Activated CD4-positive, alpha-beta T cell treated with anti-CD3 and anti-CD28 coated beads for 4 hours (primary cell): ENCODE measurements at places on chromosomes 5 and 9.

DNA sequence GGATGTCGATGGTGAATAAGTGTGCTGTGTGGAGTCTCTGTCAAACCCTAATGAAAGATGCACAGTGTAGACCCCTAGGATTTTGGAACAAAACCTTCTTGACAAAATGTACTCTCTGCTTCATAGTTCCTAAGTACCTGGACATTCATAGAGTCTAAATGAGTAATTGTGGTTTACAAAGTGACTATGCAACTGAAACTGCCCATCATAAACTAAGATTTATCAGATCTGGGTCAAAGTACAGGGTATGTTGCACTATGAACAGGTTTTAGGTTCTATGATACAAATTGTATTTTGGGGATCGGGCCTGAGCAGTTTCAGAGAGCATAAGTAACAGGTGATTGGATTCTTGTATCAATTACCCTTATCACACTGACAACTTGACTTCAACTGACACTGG is 79.4 kb downstream of the LURAP1L start:
- DNase-seq, result no peak

DNA sequence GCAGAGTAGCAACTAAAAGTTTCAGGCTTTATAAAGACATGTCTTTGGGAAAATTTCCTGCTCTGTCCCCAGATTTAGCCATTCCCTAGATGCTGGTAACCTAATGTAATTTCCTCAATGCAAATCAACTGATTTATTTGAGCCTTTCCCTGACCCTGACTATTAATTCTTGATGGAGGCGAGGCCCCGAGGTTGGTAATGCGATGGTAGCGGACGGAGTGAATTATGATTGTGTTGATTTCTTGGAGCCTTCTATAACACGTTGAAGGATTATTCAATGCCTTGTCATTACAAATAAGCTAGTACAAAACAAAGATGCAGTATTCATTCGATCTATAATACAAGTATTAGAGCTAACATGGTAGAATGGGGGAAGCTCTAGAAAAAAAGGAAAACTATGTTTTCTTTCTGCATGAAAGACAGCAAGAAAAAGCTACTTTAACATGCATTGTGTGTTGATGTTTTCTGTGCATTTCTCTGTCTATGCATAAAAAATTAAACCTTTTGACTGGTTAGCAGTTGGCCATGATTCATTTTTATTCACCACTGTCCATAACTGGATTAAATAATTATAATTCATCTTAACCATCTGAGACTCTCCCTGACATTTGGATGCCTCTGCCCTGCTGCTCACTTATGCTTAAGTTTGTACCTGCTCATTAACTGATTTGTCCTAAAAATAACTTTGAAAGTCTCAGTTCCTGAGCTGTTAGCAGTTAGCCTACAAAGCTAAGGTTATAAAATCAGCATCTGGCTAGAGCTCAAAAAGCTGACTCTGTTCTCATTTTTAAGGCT is 490.2 kb upstream of the NUDT12 start:
- no peak for DNase-seq

DNA sequence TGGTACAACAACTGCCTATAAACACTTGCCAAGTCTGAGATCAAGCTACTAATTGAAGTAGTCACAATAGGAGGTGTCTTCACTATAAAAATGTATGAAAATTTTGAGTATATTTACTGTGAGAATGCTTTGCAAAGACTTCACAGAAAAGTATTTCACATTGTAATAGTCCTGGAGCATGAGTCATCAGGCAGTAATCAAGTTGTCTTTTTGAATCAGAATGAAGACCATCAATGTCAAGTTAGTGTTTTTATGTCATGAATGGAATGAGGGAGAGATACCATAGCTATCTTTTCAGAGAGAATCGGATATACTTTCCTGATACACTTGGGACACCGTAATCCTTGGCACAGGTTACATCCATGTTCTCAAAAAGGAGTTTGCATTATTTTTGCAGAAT is 466.9 kb upstream of the ARRDC3 start:
- no peak for DNase-seq

GRCh38 chr9:73260506-73260905 is 108.8 kb downstream of the ANXA1 start:
- DNase-seq, result no peak

- DNase-seq, result no peak
Observed at GRCh38 chr5:128257076-128257475, 173.5 kb downstream of the SLC12A2 start.

DNA sequence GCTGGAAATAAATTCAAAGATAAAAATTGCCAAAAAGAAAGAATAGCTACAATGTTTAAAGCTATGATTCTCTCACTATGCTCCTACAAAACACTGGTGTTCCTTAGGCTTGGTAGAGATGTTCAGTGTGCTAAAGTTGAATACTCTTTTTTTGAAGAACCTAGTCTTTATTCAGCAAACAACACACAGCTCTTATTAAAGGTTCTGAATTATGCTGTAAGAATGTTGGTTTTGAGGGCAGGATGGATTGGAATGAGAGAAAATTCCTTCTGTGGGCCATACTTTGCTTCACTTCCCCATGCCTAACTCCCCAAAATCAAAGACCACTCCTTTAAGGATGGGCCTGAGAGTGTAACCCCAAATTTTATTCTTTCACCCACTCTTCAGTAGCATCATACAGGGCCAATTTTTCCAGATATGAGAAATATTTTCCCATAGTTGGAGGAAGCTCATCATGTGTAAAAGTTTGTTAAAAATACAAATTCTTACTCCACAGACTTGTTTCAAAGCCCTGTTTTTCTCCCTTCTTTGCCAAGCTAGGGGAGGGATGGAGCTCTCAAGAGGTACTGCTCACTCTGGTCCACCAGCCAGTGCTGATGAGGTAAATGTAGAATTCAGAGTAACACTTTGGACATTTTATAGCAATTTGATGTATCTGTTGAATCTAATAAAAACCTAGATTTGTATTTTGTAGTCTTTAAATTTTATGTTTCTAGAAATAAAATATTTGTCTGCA is 99.3 kb downstream of the GDNF start:
- DNase-seq, result no peak

DNA sequence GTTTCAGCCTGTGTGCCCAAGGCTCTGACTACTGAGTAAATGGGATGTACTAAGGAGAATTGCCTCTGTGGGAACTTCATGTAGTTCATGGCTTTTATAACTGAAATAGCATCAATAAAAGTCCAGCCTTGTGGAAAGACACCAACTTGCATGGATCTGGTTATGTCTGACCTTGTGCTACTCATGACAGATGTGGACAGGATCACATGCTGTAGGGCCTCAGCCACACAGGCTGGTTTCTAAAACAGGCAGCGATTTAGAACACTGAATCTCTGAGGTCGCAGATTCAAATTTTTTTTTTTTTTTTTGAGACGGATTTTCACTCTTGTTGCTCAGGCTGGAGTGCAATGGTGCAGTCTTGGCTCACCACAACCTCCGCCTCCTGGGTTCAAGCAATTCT is 66.5 kb upstream of the SPIN1 start:
- no peak for DNase-seq

- no peak for DNase-seq
Observed at GRCh38 chr9:2145746-2146145, 130.6 kb downstream of the SMARCA2 start.
